Effector memory CD8-positive, alpha-beta T cell (primary cell): ENCODE measurements at places on chromosomes 7 and 10.
A peak's percentile ranks its signal among the peaks of the same experiment; 100 is the strongest.

DNA sequence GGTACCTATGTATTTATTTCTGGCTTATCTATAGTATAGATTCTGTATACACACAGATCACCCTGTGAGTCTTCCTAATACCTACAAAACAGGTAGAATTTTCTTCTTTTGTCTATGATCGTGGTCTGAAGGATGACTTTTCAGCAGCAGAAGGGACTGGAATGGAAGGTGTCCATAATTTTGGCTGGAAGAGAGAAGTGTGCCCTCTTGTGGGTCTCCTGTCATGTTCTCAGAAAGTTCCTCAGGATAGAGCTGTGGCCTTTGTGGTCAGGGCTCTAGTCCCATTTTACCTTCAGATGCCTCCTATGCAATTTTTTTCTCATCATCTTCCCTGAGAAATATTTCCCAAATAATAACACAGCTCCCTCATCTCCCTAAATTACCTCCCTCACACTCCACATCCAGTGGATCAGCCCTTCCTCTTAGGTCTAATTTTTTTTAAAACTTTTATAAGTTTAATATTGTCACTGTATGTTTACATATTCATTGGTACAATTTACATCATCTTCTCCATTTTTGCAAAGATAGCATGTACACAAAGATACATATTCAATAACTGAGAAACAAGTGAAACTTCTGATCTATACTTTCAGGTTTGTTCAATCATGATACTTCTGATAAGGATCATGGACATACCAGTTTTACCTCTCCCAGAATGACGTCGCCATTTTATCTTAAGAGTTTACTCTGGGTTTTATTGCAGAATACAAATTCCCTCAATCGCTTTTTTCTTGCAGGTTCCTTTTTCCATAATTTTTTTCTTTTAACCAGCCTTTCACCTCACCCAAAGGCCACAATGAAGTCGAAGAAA, 112.7 kb downstream of the REEP3 start:
- DNase-seq, result no peak

DNA sequence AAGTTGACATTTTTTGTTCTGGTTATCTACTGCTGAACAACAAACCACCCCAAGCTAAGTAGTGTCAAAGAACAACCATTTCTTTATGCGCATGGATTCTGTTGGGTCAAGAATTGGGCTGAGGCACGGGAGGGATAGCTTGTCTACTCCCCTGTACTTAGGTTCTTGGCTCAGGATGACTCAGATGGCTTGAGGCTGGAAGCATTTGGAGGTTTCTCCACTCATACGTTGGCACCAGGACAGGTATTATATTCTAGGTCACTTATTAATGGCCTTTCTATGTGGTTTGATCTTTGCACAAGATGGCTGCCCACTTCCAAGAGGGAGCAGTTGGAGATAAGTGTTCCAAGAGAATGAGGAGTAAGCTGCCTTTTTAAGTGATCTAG, 11.8 kb upstream of the TFAM start:
- no peak for DNase-seq

DNA sequence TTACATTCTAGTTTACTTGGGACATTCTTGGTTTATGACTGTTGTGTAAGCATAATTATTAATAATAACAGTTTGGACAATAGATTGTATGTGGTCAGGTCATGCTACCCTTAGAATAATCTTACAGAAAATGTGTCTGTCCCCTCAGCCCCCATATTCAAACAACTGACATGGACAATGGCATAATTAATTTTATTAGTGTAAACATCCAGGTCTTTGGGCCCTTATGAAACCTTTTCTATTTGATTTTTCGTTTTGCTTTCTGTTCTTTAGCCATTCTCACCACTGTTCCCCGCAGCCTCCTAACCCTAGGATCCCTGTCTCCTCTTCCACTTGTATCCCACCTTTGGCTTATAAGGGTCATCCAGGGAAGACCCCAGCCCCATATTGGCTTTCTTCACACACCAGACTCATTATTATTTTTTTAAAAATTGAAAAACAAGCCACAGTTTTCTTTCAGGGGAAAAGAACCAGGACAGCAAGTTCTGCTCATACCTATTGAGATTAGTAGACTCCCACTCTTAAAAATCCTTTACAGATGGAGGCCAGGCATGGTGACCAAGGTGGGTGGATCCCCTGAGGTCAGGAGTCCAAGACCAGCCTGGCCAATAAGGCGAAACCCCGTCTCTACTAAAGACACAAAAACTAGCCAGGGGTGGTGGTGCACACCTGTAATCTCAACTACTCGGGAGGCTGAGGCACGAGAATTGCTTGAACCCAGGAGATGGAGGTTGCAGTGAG, 11.5 kb downstream of the VIM start:
- no peak for DNase-seq

DNA sequence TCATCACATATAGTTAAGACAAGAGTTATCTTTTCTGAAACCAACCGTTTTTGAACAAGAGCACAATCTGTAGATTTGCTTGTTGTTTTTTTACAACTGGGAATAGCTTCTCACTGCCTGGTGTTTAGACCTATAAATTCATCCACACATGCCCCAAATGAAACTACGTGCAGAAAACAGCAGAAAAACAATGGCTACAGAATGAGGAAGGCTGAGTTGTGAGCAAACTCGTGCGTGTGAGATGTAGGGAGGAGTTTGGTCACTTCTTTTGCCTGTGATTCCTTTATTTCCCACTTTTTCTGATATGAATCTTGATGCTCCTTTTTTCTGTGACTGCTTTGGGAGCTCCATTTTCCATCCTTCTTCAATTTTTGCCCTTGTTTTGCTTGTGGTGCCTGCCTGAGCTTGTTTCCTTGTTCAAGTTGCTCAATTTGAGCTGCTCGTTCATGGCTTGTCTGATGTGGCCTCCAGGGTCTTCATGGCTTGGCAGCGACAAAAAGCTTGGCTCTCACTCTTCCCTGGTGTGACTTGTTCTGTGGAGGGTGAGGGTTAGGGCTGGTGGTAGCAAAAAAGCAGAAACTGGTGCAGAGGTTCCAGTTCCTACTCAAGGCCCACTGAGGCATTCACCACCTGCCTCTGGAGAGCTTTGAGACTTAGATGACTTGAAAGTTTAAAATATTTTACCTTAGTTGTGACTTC, 76.9 kb downstream of the ZNF365 start:
- no peak for DNase-seq

- DNase-seq, result no peak
Observed at GRCh38 chr10:88039496-88040200, 176.2 kb downstream of the PTEN start.

GRCh38 chr7:99729486-99730237, 5.3 kb downstream of the CYP3A7 start:
- no peak for DNase-seq

GRCh38 chr7:133784486-133785001, 342.6 kb upstream of the LRGUK start:
- DNase-seq, result no peak

DNA sequence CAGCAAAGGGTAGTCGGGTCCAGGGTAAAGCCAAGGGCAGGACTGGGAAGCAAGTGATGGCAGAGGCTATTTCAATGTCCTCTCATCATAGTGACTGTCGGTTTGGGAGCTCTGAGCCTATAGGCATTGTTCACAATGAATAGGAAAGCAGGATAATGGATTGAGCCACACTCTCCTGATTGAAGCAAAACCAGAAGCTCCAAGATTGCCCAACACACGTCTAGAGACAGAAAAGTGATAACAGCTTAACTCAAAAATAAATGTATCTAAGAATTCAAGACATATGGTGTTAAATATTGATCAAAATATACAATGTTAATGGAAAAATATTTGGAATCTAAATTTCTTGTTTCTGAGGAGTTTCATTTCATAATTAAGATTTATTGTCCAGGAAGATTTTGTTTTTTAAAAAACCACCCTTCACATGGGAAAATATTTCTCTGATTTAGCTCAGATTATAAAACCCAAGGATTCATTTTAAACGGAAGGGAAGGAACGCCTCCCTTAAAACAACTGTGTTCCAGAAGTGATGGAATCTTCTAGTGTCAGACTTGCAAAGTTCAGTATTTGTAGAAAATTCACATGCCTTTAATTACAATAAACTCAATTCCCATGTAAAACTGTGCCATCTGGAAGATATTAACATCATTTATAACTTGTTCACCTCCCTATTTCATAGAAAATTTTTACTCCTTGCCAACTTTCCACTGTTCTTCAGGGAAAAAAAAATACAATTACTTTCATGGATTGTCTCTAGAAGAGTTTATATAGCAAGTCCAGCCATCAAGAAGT, 54.5 kb downstream of the NRP1 start:
- no peak for DNase-seq

DNA sequence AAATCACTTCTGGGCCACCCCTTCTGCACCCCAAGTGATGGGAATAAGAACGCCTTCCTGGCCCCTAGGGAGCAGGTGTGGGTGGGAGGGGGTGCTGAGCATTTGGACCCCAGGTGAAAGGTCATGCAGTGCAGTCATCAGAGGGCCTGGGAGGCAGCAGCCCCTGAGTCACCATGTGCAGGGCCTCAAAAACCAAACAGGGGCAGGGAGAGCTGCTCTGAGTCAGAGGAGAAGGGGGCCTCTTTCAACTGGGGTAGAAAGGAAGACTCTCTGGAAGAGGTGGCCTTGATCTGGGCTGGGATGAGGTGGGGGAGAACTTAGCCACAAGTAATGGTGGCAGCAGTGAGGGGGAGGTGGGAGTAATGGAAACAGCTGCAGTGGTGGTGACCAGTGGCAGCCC, 164.3 kb downstream of the BUB3 start:
- no peak for DNase-seq

GRCh38 chr10:113960617-113961181, 83.0 kb upstream of the ADRB1 start:
- DNase-seq, result peak; percentile 58

DNA sequence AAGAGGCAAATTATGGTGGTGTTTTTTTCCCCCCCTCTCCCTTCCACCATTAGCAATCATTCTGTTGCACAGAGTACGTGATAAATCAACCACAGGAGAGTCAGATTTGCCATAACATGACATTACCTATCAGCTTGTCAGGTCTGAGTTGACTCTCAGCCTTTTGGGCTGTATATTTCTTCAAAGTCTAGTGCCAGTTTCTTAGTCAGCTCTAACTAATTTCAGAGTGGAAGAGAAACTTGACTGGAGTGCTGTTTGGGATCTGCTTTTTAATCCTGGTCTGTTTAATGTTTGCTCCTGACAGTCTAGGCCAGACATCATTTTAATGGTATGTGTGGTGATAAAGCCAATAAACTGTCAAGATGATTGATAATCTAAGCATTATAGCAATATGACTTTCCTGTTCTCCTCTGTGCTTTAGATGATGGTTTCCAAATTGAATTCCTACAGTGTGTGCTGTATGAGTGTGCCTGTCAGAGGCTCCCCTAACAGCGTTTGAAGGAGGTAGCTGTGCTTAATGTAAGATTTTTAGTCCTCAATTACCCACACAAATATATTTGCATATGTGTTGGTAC, 76.9 kb downstream of the LRMDA start:
- no peak for DNase-seq

DNA sequence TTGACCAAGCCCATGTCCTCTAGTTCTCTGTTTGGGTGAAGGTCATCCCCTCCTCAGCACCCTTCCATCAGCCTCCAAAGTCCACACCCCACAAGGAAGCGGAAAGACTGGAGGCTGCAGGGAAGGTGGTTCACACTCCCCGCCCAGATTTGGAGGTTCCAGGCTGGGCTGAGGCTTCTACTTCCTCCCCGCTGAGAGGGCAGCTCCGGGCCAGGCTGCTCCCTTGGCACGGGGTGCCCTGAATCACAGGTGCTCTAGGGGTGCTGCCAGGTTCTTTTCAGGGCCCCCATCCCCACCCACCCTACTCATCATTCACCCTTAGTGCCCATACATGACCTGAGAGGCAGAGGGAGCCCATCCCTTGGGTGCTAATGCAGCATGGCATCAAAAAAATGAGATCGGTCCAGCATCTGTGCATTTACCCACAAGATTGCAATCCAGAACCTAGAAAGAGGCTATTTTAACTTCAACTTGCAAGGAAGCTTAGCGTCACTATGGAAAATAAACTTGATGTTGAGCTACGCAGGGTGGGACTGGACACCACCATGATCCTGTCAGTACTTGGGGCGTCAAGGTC, 47.3 kb upstream of the ZMIZ1 start:
- no peak for DNase-seq

DNA sequence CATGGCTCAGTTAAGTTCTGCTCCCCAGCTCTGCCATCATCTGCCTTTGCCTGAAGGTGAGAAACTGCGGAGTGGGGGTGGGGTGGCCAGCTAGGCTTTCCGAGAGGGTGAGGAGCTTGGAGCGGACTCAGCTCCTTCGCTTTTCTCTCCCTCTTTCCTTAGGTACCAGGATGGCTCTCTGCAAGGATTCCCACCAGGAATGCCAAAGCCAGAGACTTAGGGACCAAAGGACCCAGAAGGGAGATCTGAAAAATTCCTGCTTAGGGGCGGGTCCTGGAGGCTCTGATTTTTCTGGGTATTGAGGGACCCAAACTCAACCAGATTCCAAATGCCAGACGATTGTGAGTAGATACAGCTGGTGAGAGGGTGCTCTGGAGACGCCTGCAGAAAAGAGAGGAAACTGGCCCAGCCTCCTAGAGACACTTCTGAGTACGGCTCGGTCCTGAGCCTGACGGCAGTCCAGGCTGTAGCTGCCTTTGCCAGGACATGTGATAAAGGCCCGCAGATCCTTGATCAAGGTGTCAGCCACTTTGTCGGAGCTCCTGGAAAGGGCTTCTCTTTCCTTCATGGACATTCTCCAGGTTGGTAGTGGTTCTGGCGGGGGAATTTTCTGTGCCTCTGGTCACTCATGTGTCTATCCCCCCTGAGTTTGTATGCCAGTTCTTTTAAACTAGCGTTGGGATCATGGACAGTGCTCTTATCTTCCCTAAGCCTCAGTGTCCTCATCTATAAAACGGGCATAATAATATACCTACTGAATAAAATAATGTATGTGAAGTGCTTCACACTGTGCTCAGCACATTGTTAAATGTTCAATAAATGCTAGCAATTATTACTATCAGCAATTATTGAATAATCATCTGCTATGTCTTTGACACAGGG, 42.5 kb upstream of the BTRC start:
- no peak for DNase-seq

DNA sequence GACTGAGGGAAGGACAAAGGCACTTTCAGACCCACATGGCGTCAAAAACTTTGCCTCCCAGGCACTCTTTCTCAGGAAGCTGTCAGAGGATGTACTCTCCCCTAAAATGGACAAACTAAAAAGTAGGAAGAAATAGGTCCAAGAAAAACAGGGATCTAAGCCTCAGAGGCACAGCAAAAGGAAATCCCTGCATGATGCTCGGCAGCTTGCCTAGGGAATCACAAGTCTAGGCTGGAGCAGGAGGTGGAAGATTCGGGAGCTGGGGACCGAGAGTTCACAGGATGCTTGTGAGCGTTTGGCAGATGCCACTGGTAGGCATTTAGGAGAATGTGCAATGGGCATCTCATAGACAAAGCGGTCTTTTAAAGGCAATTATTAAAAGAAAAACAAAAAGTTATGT, 60.8 kb downstream of the ATXN7L1 start:
- no peak for DNase-seq

- DNase-seq, result no peak
Observed at GRCh38 chr7:54831644-54832095, 72.7 kb upstream of the SEC61G start.

DNA sequence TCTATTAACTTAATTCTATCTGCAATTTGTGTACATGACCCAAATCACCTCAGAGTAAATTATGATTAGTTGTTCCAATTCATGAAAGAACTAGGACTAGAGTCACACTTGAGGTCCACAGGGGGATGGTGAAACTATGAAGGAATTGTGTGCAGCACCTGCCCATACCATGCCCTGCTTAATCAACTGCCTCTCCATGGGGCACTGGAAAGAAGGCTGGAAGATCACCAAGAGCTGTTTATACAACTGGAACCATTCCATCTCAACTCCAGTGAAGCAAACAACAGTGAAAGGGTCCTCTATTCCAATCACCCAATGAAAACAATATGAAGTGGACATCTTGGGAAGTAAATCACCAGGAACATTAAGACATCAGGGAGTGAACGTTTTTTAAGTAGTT, 98.7 kb upstream of the SEMA3D start:
- DNase-seq, result no peak
